ENCODE measurements at places on chromosomes 1 and 21. TPM values are rescaled to one million over a fixed set of nuclear protein-coding genes. Genes with fewer than 3 reads are reported as not detected.

Gene HHIPL2
- 0.07 TPM for total RNA-seq

- peak within 1 kb of the TSS; percentile 61 for H3K4me3 ChIP-seq
- H3K36me3 ChIP-seq = no peaks in the 10 kb centered on the region
Observed at GRCh38 chr21:44939532-44940115, at the start of gene SLX9. TSS of gene SLX9 (plus strand) at chr21:44940029. CDS start at chr21:44940058, 29 bp downstream.

GRCh38 chr1:236396665-236397043, 2.6 kb downstream of the EDARADD start:
- peaks cover 14% of the 10 kb centered on the region for H3K27me3 ChIP-seq
- DNase-seq = no peak
- no peaks in the 10 kb centered on the region for H3K36me3 ChIP-seq
- H3K4me3 ChIP-seq = no peak overlapping the region
- no peaks in the 10 kb centered on the region for H3K4me1 ChIP-seq

GRCh38 chr1:22582661-22583635, 19.7 kb downstream of the EPHA8 start:
- no peak overlapping the region for H3K27ac ChIP-seq
- no peak overlapping the region for H3K4me3 ChIP-seq
- no peaks in the 10 kb centered on the region for H3K27me3 ChIP-seq

- H3K4me3 ChIP-seq = peak overlapping the region; percentile 3
- no peaks in the 10 kb centered on the region for H3K36me3 ChIP-seq
- H3K27me3 ChIP-seq = no peaks in the 10 kb centered on the region
- H3K4me1 ChIP-seq = peaks cover 10% of the 10 kb centered on the region
Observed at GRCh38 chr1:235075048-235075776, 53.4 kb downstream of the TOMM20 start.

DNA sequence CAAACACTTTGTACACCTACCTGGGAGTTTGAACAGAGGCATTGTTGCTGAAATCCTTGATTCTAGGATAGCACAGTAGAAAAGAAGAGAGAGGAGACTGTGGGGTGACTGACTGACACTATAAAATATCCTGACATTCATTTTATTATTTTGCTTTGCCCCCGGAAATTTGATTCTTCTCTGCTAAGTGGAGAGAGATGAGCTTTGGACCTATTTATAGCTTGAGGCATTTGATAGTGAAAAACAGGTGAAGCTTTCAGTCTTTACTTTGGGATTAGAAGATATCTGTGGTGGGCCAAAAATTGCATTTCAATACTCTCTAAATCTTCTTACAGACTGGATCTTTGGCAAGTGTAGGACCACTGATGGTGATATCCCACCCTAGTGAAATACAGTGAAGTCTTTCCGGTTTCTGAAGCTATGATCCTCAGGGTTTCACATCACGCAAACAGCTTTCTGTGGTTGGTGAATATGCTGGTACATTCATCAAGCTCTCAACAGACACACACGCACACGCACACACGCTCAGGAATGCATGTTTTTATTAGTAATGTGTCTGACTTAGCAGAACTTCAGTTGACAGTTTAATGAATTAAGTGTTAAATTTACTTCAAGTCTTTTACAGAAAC, at the start of gene AMPD1:
TSS of gene AMPD1 (minus strand) at position 117 of the 629 bp plus-strand sequence. CDS start at position 42, 75 bp downstream.
- H3K36me3 ChIP-seq = no peaks in the 10 kb centered on the region
- H3K4me3 ChIP-seq = no peak within 1 kb of the TSS
- H3K27me3 ChIP-seq = no peaks in the 10 kb centered on the region
- H3K4me1 ChIP-seq = no peaks in the 10 kb centered on the region
- no peak within 1 kb of the TSS for H3K27ac ChIP-seq

- no peaks in the 10 kb centered on the region for H3K4me1 ChIP-seq
- no peaks in the 10 kb centered on the region for H3K36me3 ChIP-seq
- H3K4me3 ChIP-seq = no peak overlapping the region
Observed at GRCh38 chr1:107776900-107777663, 187.9 kb downstream of the VAV3 start.

Gene KRTCAP2
- total RNA-seq = 1.5 TPM

Gene CDC42
- 173 TPM for total RNA-seq

GRCh38 chr1:225343618-225344017, 84.2 kb downstream of the LBR start:
- no peaks in the 10 kb centered on the region for H3K27me3 ChIP-seq
- H3K27ac ChIP-seq = no peak overlapping the region
- H3K36me3 ChIP-seq = no peaks in the 10 kb centered on the region
- H3K4me1 ChIP-seq = no peaks in the 10 kb centered on the region
- H3K4me3 ChIP-seq = no peak overlapping the region

DNA sequence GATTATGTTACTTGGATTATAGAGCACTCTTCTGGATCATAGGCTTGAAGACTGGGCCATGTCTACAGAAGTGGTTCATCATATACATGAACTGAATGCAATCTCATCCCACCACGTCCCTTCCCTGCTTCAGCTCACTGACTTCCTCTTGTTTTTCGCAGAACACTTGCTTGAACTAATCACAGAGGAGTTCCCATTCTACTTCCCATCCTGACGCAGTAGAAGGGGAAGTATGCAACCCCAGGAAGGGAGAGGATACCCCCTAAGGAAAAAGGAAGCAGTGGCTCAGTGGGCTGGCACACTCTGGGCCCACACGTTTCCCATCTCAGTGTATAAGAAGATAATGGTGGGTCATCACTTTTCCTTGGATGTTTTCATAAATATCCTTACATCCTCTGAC, 36.2 kb downstream of the CASQ2 start:
- H3K36me3 ChIP-seq = no peaks in the 10 kb centered on the region
- no peak overlapping the region for H3K27ac ChIP-seq
- H3K4me1 ChIP-seq = no peaks in the 10 kb centered on the region
- no peak overlapping the region for H3K4me3 ChIP-seq

GRCh38 chr21:16422702-16423101, 692.9 kb downstream of the USP25 start:
- H3K4me3 ChIP-seq = peak overlapping the region; percentile 33
- DNase-seq = no peak
- no peaks in the 10 kb centered on the region for H3K27me3 ChIP-seq
- peak overlapping the region; percentile 81 for H3K27ac ChIP-seq

DNA sequence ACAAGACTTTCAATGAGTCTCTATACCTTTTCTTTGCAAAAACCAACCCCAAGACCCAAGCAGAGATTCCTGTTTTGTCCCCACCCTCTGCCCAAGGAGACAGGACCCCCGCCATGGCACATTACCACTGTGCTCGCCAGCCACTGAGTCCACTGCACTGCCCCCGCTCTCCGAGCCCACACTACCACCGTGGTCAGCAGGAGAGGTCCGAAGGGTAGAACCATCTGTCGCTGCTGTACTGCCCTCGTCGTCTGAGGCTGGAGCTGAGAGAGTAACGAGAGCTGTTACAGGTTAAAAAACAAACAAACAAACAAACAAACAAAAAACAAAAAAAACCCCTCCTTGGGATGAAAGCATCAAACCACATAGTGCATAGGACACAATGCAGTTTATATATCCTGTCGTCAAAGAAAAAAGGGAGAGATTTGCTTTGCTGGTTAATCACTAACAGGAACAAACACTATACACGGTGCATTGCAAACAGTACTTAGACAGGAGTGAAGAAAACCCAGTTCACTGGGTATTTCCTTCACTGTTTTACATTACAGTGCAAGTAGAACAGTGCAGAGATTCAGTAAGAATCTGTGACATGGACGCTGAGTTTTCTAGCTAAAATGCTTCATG, 71.0 kb downstream of the UBR4 start:
- no peaks in the 10 kb centered on the region for H3K4me1 ChIP-seq
- no peak overlapping the region for H3K27ac ChIP-seq
- DNase-seq = no peak
- H3K27me3 ChIP-seq = no peaks in the 10 kb centered on the region

GRCh38 chr1:53414632-53415031, 44.6 kb upstream of the DMRTB1 start:
- no peaks in the 10 kb centered on the region for H3K36me3 ChIP-seq
- no peaks in the 10 kb centered on the region for H3K27me3 ChIP-seq
- H3K27ac ChIP-seq = no peak overlapping the region
- no peak for DNase-seq

- H3K4me1 ChIP-seq = peaks cover 9% of the 10 kb centered on the region
- no peak overlapping the region for H3K4me3 ChIP-seq
- no peak overlapping the region for H3K27ac ChIP-seq
- no peaks in the 10 kb centered on the region for H3K27me3 ChIP-seq
- no peak for DNase-seq
Observed at GRCh38 chr21:37374027-37374426, 7.5 kb downstream of the DYRK1A start.

Gene ATP13A2
- 22.1 TPM for total RNA-seq

Gene SIM2
- 0.21 TPM for total RNA-seq

GRCh38 chr21:31634993-31635392, 24.5 kb upstream of the SOD1 start:
- no peaks in the 10 kb centered on the region for H3K36me3 ChIP-seq
- H3K4me1 ChIP-seq = no peaks in the 10 kb centered on the region
- H3K27ac ChIP-seq = no peak overlapping the region
- no peak overlapping the region for H3K4me3 ChIP-seq

Gene CLEC20A
- total RNA-seq = not detected

Gene CASQ1
- 0.48 TPM for total RNA-seq

DNA sequence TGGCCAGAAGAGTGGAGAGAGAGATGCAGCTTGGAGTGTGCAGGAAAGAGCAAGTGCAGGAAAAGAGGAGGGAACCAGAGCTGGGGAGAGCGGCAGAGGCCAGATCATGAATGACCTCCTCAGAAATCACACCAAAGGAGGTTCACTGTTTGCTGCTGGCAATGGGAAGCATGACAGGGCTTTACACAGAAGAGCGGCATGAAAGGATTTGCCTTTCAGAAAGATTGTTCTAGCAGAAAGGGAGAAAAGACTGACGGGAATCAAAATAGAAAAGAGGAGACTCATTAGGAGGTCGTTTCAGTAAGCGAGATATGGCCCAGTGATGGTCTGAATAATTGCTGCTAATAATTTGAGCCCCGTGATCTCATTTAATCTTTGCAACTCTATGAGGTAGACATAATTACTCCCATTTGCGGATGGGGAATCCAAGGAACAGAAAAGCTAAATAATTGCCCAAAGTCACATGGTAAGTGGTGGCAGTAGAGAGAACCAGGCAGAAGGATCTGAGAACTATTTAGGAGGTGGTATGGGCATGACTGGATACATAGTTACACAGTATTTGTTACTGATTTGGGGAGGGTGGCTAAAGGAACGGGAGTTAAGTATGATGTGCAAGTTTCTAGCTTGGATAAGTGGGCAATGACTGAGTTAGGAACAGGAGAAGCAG, 12.5 kb upstream of the HNRNPR start:
- H3K4me3 ChIP-seq = no peak overlapping the region
- H3K27ac ChIP-seq = no peak overlapping the region
- H3K27me3 ChIP-seq = no peaks in the 10 kb centered on the region
- H3K36me3 ChIP-seq = no peaks in the 10 kb centered on the region

Gene UBIAD1
- total RNA-seq = 21.2 TPM

DNA sequence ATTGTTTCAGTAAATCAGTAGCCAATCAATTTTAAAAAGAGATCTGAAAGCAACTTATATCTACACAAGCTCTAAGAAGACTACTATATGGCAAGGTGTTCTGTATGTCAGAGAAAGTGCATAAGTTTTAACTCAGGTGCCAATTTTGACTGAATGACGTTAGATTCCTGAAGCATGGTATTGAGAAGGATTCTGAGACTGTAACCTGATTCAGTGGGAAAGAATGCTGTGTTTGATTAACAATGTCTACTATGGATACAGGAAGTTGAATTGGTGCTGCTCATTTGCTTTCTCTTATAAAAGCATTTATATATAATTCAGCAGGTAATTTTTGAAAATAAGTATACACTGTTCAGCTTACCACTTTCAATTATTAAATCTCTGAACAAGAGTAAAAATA, 156.3 kb downstream of the PAPPA2 start:
- no peaks in the 10 kb centered on the region for H3K4me1 ChIP-seq
- H3K36me3 ChIP-seq = no peaks in the 10 kb centered on the region
- H3K27ac ChIP-seq = no peak overlapping the region
- no peak for DNase-seq

DNA sequence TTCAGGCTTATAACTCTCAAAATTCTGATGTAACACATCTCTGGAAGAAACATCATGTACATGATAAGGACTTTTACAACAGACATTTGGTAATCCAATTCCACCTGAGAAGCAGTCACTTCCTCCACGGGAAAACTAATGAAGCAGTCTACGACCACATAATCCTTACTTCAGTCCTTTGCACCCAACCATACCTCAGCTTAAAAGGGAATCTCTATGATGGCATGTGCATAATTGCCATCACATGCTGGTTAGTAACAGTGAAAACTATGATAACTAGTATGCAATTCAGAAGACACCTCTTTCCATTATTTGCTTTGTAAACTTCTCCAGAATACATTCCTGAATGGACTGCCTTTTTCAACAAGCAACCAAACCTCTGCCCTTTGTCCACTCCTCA, 53.1 kb downstream of the TTC13 start:
- H3K4me3 ChIP-seq = no peak overlapping the region
- no peaks in the 10 kb centered on the region for H3K36me3 ChIP-seq
- no peaks in the 10 kb centered on the region for H3K27me3 ChIP-seq
- DNase-seq = no peak
- no peak overlapping the region for H3K27ac ChIP-seq

DNA sequence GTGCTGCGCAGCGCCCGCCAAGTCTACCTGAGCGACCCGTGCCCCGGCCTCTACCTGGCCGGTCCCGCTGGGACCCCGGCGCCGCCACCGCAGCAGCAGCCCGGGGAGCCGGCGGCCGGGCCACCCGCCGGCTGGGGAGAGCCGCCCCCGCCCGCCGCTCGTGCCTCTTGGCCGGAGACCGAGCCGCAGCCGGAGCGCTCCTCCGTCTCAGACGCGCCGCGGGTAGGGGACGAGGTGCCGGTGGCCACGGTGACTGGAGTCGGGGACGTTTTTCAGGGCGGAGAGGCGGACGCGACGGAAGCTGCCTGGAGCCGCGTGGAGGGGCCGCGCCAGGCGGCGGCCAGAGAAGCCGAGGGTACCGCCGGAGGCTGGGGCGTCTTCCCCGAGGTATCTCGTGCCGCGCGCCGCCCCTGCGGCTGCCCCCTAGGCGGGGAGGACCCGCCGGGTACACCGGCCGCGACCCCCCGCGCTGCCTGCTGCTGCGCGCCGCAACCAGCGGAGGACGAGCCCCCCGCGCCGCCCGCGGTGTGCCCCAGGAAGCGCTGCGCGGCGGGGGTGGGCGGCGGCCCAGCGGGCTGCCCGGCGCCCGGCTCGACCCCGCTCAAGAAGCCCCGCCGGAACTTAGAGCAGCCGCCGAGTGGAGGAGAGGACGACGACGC, 646 bp downstream of the IER5 start:
- peak; percentile 39 for DNase-seq
- no peaks in the 10 kb centered on the region for H3K36me3 ChIP-seq
- H3K27me3 ChIP-seq = no peaks in the 10 kb centered on the region
- peaks cover 3% of the 10 kb centered on the region for H3K4me1 ChIP-seq
- H3K4me3 ChIP-seq = peak overlapping the region; percentile 94

Gene SON
- 420 TPM for total RNA-seq

DNA sequence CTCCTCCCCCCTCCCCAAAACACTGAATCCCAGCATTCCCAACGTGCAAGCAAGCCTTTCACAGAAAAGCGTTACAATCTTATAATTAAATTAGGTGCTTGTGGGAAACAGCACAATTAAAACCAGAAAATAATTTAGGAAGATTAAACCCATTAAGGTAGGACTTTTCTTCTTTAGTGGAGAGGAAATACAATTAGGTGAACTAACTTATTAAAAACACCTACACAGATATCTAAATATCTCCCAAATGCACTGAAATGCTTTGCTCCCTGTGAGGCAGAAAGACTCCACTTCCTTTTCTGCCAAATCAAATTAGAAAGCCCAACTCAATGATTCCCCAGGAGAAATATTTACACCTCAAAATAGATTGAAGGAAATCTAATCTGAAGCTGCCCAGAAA, 60.9 kb upstream of the ETS2 start:
- H3K4me1 ChIP-seq = no peaks in the 10 kb centered on the region
- no peak overlapping the region for H3K4me3 ChIP-seq
- H3K36me3 ChIP-seq = no peaks in the 10 kb centered on the region
- DNase-seq = no peak
- H3K27ac ChIP-seq = no peak overlapping the region

GRCh38 chr1:22830041-22830566, 119.5 kb downstream of the EPHB2 start:
- H3K27me3 ChIP-seq = no peaks in the 10 kb centered on the region
- H3K27ac ChIP-seq = no peak overlapping the region
- no peaks in the 10 kb centered on the region for H3K4me1 ChIP-seq
- no peak overlapping the region for H3K4me3 ChIP-seq
